ENCODE measurements at places on chromosomes 3 and 15. TPM values are rescaled to one million over a fixed set of nuclear protein-coding genes. Genes with fewer than 3 reads are reported as not detected.

DNA sequence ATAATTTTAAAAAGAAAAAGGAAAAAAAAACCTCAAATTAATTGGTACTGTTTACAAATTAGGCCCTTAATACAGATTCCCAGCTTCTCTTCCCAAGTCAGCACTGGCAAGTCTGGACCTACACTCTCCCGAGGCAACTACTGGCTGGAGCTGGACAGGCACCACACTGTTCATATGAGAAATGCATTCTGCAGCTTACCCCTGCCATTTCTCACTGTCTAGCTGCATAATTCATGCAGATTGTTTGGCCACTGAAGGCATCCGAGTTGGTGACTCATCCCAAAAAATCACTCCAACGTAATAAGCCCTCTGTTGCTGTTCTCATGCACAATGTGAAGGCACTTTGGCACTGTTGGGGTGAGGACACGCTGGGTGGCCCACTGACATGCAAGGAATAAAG is 45.3 kb downstream of the ROPN1B start:
- DNase-seq: no peak

The SEMA3G gene
- 6.4 TPM for total RNA-seq

- no peak for DNase-seq
These were observed 234.5 kb upstream of the ZBTB20 start for GRCh38 chr3:115381573-115381912.

DNA sequence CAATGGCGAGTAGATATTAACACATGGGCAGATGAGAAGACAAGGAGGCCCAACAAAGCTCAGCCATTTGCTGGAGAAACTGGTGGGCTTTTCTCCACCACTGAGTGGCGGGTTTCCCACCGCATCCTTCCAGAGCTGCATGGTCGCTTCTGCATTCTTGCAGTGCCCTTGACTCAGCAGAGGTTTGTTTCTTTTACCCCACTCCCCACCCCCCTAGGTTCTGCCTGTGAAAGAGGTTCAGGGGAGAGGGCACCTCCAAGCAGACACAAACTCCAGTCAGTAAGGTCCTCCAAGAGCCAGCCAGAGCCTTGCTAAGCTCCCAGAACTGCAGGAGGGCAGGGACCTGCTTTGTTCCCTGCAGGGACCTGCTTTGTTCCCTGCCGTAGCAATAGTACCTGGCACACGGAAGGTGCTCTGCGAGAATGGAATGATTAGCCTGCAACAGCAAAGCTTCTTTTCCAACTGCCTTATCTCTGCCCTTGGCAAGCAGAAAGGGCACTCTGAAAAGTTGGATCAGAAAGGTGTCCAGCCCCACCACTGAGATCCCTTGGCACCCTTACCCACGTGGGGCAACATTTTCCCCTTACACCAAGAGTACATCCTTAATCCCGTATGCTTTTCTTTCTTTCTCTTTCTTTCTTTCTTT is 1.4 kb downstream of the PAQR5 start:
- no peak for DNase-seq

DNA sequence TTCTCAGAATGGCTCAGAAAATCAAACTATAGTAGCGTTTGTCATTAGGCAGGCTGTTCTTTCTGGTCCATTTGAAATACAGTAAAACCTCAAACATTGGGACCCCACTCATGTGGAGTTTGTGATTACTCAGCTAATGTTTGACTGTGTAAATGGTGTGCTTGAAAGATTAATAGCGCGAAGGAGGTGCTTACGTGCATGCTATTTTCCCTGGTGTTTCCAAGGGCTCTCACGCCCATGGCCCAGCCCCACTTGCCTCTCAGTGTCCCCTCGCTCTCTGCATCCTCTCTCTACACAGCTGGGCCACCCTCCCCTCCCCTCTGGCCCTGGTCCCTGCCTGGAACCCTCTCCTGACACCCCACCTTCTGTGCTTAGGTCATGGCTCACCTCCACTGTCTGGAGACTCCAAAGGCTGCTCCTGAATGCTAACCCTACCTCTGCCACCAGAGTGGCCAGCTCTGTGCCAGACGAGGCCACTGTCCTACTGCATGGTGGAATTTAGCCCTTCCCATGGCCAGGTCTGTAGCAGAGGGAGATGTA is 194.2 kb downstream of the PLCL2 start:
- no peak for DNase-seq

GRCh38 chr3:195551381-195551978 is 8.4 kb upstream of the PPP1R2 start:
- DNase-seq: no peak

DNA sequence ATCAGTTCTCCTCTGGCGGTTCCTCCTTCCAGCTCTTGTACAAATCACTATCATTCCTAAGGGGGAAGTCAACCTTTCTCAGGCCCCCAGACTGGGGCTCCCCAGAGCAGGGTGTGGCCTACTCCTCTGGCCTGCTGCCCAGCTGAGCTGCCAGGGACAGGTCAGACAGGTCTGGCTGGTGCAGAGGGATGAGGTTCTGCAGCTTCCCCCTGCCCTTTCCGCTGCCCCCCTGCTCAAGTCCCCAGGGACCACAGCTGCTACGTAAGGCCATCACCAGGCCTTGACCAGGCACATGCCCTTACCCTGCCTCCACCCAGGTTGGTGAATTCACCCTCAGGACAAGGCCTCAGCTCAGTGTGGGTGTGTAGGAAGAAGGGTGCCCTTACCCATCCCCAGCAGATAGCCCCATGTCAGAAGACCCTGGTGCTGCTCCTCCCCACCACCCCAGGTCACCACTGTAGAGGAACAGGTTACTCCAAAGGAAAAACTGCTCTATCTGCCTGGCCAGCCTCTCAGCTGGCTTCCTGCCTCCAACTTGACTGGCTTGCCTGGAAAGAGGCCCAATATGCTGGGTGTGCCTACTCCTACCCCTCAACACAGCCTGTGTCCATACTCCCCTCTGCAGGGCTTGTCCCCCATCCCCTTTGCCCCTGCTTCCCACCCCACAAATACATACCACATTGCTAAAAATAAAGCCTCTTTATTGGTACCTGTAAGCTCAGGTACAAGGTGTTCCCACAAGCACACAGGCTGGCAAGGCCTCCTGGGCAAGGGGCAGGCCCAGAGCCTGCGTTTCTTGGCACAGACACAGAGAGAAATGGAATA is 12.0 kb downstream of the CSRNP1 start:
- DNase-seq: no peak

DNA sequence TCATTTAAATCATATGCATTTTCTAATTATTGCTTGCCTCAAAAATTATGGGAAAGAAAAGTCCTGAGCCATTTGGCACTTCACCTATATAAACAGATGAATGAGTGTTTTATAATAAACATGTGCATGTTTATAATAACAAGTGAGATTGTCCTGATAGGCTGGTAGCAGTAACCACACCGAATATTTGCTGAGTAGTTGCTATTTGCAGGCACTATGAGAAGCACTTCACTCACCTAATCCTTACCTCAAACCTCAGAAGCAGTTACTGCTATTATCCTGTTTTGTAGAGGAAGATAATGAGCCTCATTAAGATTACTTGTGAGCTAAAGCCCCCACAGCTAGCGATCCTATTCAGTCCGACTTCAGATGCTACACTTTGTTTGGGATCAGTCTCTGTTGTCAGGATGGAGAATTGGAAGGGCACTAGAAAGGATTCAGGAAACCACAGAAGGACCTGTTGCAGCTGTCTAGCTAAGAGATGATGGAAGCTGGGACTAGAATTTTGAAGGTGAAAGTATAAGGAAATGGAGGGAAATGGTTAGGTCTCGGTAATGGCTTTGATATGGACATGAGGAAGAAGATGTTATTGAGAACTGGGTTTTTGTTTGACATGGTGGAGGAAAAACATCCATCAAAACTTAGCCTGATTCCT is 28.4 kb upstream of the MAGI1 start:
- DNase-seq: no peak

- no peak for DNase-seq
These were observed 42.9 kb downstream of the CDIN1 start for GRCh38 chr15:36622197-36622795.

- no peak for DNase-seq
These were observed 207.6 kb downstream of the CHST2 start for GRCh38 chr3:143326983-143327778.

The CDHR4 gene
- not detected for total RNA-seq

The IQCF5 gene
- not detected for total RNA-seq

DNA sequence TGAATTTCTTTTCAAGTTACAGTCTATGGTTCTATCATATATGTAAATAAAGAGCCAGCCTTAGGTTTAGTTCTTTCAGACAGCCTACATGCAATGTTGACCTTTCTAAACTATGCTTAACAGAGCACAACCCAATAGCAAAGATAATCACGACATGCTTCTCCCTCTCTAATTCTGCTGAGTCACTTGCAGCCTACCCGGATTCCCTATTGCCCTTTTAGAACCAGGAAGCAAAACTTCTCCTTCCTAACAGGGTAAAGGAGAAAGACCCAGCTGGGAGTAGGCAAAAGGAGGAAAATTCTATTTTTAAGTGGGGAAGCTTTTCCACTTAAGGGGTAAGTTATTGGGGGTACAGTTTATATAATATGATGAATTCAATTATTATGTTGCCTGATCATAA is 79.3 kb downstream of the SLC7A14 start:
- no peak for DNase-seq

The THPO gene
- total RNA-seq: 0.07 TPM

DNA sequence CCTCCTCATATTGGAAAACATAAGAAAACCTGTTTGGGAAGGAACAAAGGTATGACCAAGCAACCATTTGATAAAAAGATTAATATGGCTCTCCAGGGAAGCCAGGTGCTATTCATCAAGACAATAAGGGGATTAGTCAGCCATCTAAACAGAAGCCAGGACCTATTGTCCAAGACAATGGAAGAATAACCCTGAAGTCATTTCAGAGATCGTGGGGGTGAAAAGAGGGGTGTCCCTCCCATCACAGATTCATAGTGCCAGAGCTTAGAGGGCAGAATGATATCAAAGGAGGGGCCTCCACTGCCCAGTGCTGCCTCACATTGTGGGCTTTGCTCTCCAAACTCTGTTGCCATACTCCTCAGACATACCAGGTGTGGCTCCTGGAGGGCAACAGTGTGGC is 73.5 kb downstream of the DAPK2 start:
- DNase-seq: no peak

The LRRC2 gene
- 0.85 TPM for total RNA-seq

The EPHB3 gene
- not detected for total RNA-seq

GRCh38 chr15:65987100-65987499 is 117.8 kb downstream of the RAB11A start:
- DNase-seq: no peak

GRCh38 chr3:141625506-141625905 is 112.6 kb upstream of the RNF7 start:
- no peak for DNase-seq

The FAM3D gene
- 0.66 TPM for total RNA-seq

DNA sequence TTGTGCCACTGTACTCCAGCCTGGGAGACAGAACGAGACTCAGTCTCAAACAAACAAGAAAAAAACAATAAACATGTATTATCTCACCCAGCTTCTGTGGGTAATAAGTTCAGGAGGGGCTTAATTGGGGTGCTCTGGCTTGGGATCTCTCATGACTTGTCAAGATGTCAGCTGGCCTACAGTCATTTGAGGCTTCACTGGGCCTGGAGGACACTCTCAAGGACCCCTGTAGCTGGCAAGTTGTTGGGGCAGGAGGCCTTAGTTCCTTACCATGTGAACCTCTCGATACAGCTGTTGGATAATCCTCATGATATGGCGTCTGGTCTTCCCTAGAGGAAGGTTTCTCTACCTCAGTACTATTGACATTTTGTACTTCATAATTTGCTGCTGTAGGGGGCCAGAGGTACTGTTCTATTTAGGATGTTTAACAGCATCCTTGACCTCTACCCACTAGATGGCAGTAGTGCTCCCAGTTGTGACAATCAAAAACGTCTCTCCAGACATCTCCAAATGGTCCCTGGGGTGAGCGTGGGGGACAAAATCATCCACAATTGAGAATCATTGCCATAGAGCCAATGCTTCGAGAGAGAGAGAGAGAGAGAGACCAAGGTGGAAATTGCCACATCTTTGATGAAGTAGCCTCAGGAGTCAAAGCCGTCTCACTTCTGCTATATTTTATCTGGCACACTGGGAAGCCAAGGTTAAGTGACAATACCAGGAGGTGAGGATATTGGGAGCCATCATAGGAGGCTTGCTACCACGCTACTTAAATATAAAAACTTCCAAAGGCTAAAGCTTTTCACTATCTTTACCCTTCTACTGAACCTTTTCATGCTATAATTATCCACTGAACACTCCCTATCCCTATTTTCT is 23.9 kb upstream of the SLTM start:
- DNase-seq: no peak

DNA sequence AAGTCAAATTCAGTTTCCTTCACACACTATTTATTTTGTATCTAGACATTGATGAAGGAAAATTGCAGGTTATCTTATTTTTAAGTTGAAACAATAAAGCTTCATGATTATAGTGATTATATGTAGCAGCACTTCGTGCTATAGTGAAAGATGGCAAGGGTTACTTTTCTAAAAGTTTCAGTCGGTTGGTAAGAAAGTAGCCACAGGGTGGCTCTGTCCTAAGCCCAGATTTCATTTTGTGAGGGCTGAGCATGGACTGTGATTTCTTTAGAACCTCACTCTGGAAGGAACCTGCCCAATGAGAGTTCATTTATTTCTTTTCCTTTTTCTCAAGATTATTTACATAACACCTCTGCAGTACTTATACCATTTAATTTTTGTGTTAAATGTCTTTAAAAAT is 66.5 kb downstream of the NME9 start:
- no peak for DNase-seq

GRCh38 chr3:56773986-56774385 is 27.8 kb downstream of the ARHGEF3 start:
- DNase-seq: no peak

The ARHGEF26 gene
- total RNA-seq: 0.13 TPM

The LRRC58 gene
- total RNA-seq: 16.9 TPM

GRCh38 chr15:85743392-85744055 is 51.2 kb downstream of the KLHL25 start:
- DNase-seq: no peak

DNA sequence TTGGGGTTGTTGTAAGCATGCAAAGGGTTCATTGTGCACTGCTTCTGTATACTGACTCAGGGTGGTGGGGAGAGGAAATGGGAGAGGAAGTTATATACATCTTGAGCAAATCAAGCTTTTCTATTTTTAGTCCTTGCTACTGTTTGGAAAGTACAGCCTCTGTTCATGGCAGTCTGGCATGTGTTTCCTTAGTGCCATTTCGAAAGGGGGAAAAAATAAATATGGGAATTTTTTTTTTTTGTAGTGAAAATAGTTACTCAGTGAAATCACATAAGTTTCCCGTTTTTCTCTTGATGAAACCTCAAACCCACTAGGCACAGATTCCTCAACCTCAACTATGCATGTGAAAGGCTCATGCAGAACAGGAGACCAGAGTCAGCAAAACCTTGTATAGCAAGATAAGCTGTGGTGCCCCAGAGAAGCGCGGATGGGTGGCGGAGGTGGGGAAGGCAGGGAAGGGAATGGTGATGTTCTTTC is 353.3 kb downstream of the LPP start:
- DNase-seq: peak; percentile 47

Data from pulmonary artery endothelial cell (primary cell).